ENCODE measurements at places on chromosomes 7 and 10.

DNA sequence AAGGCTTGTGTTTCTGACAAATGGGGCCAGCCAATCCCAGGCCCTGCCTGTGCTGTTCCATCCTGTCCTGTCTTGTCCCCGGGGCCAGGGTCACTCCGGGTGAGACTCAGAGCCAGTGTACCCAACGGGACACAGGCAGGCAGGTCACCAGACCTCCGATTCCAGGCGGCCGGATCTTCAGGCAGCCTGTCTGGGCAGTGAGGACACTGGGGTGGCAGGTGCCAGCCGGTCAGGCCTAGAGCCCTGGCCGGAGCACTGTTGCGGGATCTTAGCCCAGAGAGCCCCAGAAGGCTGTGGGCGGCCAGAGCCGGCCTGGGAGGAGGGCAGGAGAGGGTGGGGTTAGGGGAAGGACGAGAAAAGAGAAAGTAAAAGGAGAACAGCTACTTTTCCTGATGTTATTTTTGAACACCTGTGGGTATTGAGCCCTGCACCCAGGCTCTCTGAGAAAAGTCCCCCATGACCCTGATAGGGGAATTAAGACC lies 134.3 kb upstream of the TNRC18 start:
- no peak for DNase-seq

- DNase-seq, result no peak
Measured at GRCh38 chr10:108039821-108040584, 875.5 kb upstream of the SORCS1 start.

DNA sequence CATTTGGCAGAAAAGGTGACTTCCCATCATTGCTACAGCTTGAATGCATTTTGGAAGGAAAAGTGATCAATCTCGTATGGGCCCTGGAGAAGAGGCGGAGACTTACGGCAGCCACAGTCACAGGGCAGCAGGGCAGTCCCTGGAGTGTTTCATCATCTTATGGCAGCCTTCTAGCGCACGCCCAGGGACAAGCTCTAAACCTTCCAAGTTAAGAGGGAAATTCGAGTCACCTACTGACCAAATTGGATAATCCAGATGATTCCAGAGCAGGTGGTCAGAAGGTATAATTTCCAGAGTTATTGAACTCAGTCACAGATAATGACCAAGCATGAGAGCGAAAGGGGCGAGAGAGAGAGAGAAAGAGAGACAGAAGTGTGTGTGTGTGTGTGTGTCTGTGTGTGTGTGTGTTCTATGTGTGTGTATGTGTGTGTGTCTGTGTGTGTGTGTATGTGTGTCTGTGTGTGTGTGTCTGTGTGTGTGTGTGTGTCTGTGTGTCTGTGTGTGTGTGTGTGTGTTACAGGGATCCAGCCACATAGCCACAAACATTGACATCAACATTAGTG lies 123.7 kb upstream of the ADAM12 start:
- DNase-seq, result no peak

DNA sequence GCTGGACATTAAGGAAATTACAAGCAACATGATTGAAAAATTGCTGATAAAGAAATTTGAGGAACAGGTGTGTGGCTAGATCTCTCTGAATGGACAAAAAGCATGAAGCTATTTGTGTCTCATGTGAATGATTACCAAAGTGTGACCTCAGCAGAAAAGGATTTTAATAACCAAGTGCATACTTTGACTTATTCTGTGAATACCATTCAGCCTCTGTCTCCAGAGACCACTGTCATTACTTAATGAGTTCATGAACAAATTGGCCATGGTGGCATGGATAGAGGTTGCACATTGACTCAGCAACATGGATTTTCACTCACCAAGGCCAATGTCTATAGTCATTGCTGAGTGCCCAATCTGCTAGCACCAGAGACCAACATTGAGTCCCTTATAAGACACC lies 874.6 kb upstream of the POT1 start:
- DNase-seq, result no peak

DNA sequence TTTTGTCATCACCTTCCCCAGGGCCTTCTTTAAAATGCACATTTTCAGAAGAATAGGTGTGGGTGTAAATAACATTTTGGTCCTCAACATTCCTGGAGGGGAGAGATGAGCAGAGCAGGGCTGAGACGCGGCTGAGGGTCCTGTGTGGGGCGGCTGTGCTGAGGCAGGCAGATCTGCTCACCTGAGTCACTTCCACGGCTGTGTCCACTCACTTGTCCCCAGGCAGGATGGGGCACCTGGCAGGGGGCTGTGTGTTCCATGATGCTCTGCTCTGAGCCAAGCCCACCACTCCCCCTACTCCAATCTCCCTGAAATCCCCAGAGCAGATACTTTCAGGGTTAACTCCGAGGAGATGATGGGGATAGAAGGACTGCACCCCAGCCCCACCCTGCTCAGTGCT lies 93.8 kb downstream of the GLRX3 start:
- no peak for DNase-seq

DNA sequence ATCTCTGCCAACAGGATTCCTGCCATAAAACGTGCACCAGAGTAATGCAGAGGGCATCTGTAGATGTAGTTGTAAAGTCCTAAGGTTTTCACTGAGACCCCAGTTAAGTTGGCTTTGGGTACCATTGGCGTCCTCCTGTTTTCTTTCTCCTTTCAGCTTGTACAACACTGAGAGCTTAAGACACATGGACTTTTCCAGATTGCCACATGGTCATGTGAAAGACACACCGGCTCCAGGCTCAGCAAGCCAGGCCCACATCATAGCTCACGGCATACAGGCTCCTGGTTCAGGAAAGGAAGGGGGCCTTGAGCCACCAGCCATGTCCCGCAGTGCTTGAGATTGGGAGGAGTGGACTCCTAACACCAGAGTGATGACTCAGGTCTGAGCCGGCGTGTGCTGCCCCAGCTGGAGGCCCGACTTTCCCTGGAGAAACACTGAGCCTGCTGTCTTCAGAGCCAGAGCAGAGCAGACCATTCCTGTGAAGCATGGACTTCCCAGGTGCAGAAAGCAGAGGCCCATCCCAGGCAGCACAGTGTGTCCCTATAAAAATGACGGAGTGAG lies 252.7 kb downstream of the PRPF18 start:
- no peak for DNase-seq

GRCh38 chr7:16398146-16399017 lies 23.0 kb downstream of the CRPPA start:
- DNase-seq, result no peak

- no peak for DNase-seq
Measured at GRCh38 chr10:348456-348855, 213.2 kb downstream of the ZMYND11 start.

- DNase-seq, result no peak
Measured at GRCh38 chr10:88670497-88670896, 6.3 kb downstream of the LIPF start.
